NCI-H1105 (cell line): ENCODE measurements at places on chromosomes 12 and 14.

DNA sequence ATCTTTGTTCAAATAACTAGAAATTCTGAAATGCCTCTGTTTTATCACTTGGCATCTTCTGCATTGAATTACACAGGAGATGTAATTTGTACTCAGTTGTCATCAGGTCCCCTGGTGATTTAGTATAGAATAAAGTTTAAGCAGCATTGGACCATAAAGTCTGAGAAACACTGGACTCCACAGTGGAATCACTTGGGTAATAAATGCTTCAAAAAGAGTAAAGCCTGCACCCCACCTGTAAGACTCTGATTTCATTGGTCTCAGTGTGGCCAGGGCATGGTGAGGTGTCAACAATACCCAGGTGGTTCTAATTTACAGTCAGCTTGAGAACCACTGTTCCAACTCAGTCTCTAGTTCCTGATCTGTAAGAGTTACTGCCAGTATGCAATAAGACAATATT, 148.9 kb downstream of the ITPR2 start:
- DNase-seq = no peak

- DNase-seq = no peak
Observed at GRCh38 chr14:23876160-23876750, 77.3 kb upstream of the DHRS4 start.

DNA sequence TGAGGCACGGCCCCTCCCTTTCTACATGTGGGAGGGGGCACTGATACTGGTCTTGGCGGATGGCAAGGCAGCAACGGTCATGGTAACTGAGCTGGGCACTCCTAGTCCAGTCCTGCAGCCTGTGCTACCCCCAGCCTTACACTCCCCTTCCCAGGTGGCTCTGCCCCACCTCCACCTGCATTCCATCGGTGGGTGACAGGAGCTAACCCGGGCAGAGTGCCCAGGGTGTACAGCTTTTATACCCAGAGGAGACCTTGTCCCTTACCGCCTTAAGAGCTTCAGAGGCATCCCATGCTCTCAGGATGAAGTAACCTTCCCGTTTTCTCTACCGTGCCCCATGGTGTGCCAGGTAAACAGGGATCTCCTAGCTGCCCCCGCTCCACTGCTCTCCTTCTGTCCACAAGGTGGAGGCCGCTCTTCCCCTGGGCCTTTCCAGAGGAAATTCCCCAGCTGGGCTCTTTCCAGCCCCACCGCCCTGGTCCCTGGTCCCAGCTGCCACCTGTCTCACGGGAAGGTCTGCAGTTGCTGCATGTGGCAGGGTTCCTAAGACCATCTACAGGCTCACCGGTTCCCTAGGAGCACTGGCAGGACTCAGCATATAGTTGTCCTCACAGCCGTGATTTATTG, 20.5 kb downstream of the BRI3BP start:
- no peak for DNase-seq

DNA sequence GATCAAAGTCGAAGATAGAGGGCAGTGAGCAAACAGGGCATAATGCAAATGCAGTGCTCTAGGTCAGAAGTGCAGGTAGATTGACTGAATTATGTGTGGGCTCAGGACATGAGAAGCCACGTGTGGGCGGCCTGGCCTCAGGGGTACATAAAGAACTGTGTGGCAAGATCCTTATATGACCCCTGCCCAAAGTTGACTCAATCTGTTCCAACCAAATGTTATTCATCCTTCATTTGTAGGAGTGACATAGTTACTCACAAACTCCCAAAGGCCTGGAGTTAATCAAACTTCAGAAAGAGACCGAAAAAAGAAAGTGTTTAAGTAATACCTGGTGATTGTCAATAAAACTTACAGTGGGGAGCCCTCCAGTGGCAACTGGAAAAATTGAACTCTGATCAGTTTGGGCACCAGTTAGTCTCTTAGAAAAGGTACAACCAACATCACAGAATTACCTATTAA, 150.4 kb upstream of the FAR2 start:
- no peak for DNase-seq

DNA sequence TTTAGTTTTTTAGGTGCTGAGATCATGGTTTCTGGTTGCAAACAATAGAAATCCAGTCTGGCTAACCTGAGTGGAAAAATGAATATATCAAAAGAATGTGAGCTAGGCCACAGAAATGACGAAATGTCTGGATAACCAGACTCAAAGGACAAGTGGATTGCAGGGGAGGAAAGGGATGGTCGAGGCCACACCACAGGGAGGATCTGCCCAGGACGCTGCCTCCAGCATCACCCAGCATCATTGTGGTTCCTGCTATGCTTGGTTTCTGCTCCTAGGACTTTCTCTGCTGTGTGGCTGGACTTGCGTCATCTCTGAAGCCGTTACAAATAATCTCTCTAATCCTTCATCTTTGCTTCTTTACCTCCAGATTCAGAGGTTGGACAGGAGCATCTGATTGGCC, 80.4 kb downstream of the TTC8 start:
- DNase-seq = no peak

GRCh38 chr12:116919247-116919661, 8.5 kb downstream of the FBXW8 start:
- DNase-seq = no peak

DNA sequence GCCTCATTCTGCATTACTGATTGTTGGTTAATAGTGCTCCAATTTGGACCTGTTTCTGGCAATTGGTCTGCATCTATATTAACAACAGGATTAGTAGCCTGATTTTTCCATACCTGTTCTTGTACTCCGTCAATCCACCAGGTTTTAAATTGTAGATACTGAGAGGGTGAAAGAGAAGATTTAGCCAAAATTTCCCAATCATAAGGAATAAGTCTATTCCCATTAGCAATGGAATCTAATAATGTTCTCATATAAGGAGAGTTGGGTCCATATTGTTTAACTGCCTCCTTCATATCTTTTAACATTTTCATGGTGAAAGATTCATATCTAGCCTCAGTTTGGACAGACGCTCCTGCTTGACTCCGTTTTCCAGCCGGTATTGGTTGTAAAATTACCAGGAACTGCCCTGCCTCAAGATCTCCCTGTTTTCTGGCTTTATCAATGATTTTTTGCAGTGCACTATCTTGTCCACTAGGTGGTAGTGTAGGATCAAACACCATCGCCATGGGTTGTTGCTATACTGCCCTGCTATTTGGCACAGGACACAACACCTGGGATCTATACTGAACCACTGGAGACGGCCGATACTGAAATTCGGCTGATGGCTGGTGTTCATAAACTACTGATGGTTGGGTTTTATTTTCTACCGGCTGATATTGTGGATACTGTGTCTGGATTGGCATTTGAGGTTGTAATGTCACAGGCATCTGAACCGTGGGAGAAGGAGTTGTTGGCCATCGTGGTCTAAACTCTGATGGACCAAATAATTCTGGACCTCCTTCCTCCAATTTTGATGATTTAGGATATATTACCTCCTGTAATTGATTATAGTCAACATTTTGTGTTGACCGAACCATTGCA, 25.2 kb downstream of the DHRS4L2 start:
- peak; percentile 79 for DNase-seq

GRCh38 chr12:49019120-49019430, 499 bp upstream of the PRKAG1 start:
- DNase-seq = no peak

GRCh38 chr14:97791906-97792305, 994.7 kb downstream of the VRK1 start:
- no peak for DNase-seq

GRCh38 chr14:30855345-30856037, 18.9 kb upstream of the COCH start:
- DNase-seq = no peak

- peak; percentile 57 for DNase-seq
Observed at GRCh38 chr12:101939856-101940265, 62.5 kb downstream of the DRAM1 start.

GRCh38 chr14:101217616-101218371, 314.3 kb upstream of the RTL1 start:
- no peak for DNase-seq
